Left ventricle myocardium inferior (tissue), 1 donor: ENCODE measurements at places on chromosomes 11 and 22.

- DNase-seq = no peak
These were observed 14.1 kb upstream of the APLP2 start for GRCh38 chr11:130055617-130056016.

GRCh38 chr22:50622723-50623327 is 5.1 kb downstream of the ARSA start:
- no peak for DNase-seq

DNA sequence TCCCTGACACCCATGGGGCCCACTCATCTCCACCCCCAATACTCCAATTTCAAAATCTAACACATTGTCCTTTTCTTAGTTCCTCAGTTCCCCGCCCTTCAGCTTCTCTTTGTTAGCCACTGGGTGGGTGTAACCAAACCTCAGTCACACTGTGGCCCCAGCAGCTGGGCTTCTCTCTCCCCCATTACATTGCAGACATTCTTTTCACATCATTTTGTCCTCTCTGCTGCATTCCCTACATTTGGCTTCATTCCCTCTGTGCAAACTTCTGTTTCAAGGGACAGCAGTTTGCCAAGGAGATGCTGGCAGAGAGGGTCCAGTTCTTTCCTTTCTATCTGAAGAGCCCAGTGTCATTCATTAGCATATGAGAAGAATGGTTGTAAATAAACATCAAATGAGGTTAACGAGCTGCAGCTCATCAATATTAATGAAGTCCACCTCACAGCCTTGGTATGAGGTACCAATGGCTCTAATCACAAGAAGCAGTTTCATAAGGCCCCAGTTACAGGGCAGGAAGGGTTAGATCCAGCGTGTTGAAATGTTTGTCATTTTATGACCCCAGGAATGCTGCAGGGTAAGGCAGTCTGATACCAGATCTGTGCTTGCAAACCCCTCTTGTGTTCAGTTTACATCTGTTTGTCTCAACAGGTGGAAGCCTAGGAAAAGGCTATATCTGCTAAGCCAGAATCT is 72.3 kb downstream of the ARFGAP2 start:
- DNase-seq = no peak

DNA sequence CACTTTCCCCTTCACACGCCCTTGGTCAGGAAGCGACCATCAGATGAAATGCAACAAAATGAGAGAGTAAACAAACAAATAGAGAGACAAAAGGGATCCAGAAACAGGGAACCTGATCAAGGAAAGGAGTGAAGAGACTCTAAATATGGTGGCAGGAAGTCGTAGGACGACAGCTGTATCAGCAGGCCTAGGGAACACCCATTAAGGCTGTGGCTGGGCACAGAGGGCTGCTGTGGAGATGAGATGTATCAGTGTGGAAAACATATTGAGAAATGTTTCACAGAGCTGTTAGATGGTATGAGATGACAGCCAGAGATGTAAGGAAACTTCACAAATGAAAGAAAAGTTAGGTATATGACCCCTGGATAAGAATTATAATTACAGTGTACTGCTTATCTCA is 155.8 kb upstream of the MTMR2 start:
- DNase-seq = no peak

- DNase-seq = no peak
These were observed 59.8 kb downstream of the TMEM135 start for GRCh38 chr11:87097582-87097981.

DNA sequence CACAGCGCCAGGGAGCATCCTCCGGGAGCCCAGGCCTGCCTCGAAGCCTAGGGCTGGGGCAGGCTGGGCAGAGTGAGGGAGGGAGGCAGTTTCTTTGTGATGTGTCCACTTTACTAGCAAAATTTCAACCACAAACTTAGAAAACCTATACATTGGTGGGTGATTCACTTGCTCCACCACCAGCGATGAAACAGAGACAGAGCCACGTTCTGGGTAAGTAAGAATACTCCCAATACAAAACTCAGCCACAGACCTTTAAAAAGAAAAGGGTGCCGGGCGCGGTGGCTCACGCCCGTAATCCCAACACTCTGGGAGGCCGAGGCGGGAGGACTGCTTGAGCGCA is 22.3 kb downstream of the CDKN1C start:
- no peak for DNase-seq

DNA sequence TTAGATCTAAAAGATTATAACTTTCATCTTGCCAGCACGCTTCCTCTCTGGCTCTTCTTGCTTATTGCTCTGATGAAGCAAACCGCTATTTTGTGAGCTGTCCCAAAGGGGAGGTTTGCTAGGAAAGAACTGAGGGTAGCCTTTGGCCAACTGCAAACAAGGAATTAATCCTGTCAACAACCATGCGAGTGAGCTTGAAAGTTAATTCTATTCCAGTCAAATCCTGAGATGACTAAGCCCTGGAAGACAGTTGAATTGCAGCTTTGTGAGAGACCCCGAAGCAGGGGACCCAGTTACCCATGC is 10.3 kb upstream of the RNF141 start:
- DNase-seq = no peak

DNA sequence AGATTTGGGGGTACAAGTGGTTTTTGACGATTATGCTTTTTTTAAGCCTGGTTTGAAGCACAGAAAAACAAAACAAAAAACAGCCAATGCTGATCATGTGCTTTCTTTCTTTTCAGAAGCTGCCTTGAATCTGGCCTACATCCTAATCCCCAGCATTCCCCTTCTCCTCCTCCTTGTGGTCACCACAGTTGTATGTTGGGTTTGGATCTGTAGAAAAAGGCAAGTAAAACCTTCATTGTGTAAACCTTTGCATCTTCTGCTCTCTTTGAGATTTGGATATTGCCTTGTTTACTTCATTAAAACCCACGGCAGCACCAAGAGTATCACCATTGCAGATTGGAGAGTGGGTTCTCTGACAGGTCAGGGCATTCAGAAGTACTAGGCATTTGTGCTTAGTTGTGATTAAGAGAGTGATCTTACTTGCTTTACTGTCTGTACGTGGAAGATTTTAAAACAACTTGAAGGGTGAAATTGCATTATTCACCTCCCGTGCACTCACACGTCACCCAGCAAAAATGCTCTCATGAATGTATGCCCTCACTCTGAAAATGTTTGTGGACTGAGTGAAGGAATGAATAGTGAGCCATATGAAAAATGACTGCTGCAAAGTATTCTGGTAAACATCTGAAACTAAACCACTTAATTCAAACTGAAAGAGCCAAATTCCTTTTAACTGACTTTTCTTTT is 17.0 kb downstream of the LAYN start:
- no peak for DNase-seq

DNA sequence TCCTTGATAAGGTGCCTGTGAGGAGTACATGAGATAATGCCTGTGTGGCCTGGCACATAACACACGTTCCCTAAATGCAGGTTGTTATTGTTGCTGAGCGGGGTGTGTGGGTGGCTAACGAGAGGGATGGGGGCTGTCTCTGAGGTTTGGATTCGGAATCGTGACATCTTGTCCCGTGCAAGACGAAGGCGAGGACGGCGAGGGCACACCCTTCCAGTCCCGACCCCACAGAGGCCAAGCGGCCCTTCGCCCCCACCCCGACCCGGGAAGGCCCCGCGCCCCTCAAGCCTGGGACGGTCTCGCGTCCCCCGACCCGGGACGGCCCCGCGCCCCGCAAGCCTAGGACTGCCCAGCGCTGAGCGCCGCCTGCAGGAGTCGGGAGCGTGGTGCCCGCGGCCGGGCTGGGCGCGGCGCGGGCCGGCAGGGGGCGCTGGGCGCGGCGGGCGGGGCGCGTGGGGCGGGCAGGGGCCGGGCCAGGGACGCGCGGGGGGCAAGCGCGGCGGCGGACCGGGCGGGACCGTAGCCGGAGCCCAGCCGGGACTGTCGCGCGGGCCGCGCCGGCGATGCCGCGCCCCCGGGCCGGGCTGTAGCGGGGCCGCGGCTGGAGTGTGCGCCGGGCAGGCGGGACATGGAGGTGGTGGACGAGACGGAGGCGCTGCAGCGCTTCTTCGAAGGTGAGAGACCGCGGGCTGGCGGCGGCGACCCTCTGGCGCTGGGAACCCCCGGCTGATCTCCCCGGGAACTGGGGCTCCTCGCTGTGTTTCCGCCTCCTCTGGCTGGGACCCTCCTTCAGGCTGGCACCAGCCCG is at the start of gene MYRF:
TSS of gene MYRF (plus strand) at position 520 of the 808 bp plus-strand sequence. CDS start at position 629, 109 bp downstream.
- peak; percentile 49 for DNase-seq
